H1 (cell line): ENCODE measurements at places on chromosomes 1 and 21.

- DNase-seq, result no peak
These were observed 2.3 kb upstream of the GADD45A start for GRCh38 chr1:67682659-67683197.

- no peak for DNase-seq
These were observed 6.2 kb upstream of the C1orf74 start for GRCh38 chr1:209790286-209791193.

GRCh38 chr21:32360401-32360975 is 32.3 kb downstream of the URB1 start:
- no peak for DNase-seq

DNA sequence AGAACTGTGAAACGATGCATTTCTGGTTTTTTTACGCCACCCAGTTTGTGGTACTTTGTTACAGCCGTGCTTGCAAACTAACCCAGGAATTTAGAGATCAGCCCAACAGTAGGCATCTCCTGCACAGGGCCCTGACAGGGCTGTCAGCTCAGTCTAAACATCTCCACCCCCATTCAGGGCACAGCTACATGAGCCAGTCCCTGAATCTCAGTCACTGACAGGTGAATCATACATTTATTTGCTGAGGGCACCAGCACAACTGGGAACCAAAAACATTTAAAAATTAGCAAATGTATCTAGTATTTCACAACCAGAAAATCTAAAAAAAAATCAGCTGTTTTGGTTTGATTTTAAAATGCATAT is 30.7 kb downstream of the PRDX6 start:
- no peak for DNase-seq

GRCh38 chr21:34262469-34262845 is 101.3 kb upstream of the KCNE2 start:
- DNase-seq, result no peak

GRCh38 chr1:197837911-197838310 is 62.6 kb upstream of the DENND1B start:
- DNase-seq, result no peak

GRCh38 chr1:24362982-24363614 is 43.9 kb downstream of the GRHL3 start:
- DNase-seq, result no peak

DNA sequence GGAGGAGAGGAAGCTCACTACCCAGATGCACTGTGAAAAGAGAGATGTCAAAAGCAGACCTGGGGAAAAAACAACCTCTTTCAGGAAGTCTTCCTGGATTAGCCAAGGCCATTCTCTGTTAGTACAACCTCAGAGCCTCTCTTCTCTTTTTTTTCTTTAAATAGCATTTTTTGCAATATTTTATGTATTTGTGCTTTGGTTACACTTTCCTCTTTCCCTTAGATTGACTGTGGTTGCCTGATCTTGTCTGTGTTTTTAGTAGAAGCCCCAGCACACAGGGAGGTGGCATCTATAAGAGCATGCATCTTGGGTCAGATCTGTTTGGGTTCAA is 18.8 kb downstream of the SLC26A9 start:
- DNase-seq, result no peak

- no peak for DNase-seq
These were observed 100.6 kb downstream of the KCND3 start for GRCh38 chr1:111888740-111889376.

- no peak for DNase-seq
These were observed 3.2 kb downstream of the NR0B2 start for GRCh38 chr1:26910343-26911160.

DNA sequence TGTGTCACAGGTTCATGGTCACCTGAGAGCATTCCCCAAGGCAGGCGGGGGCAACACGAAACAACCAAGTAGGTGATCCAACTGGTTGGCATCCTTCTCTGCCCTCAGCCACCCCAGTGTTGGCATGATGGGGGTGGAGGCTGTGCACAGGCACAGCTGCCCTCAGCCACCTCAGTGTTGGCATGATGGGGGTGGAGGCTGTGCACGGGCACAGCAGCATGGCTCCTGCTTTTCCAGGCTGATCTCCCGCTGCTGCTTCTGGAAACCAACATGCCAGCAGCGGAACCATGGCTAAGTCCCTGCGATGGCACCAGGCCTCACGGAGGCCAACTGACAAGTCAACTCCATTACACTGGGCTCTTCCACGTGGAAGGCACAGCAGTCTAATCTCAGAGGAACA is 447.8 kb downstream of the PTPRU start:
- no peak for DNase-seq

- DNase-seq, result no peak
These were observed 3.4 kb upstream of the ETS2 start for GRCh38 chr21:38802050-38803026.

- DNase-seq, result no peak
These were observed 25.1 kb upstream of the APP start for GRCh38 chr21:26195708-26196107.

DNA sequence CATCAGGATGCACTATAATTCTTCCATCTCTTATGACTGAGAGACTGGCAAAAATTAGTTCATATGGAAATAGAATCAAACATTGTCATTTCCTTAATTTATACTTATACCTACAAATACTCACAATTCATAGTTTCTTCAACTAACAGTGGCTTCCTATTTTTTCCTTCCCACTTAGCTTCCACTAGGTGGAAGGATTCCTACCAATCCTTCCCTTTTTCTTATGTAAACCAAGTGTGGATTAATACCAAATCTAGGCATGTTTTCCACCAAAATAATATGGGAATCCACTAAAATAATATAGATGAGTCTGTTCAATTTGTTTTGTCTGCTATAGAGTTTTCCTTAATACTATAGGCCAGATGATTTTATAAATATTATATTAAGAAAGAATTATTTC is 1537.1 kb downstream of the PLA2G4A start:
- no peak for DNase-seq

GRCh38 chr1:7581754-7582459 is 189.2 kb upstream of the VAMP3 start:
- DNase-seq, result no peak

GRCh38 chr1:20974069-20974468 is 187.0 kb upstream of the HP1BP3 start:
- no peak for DNase-seq

- no peak for DNase-seq
These were observed 247.4 kb downstream of the PTBP2 start for GRCh38 chr1:96968983-96969382.

- no peak for DNase-seq
These were observed 248.9 kb downstream of the PLPP3 start for GRCh38 chr1:56330391-56331026.

DNA sequence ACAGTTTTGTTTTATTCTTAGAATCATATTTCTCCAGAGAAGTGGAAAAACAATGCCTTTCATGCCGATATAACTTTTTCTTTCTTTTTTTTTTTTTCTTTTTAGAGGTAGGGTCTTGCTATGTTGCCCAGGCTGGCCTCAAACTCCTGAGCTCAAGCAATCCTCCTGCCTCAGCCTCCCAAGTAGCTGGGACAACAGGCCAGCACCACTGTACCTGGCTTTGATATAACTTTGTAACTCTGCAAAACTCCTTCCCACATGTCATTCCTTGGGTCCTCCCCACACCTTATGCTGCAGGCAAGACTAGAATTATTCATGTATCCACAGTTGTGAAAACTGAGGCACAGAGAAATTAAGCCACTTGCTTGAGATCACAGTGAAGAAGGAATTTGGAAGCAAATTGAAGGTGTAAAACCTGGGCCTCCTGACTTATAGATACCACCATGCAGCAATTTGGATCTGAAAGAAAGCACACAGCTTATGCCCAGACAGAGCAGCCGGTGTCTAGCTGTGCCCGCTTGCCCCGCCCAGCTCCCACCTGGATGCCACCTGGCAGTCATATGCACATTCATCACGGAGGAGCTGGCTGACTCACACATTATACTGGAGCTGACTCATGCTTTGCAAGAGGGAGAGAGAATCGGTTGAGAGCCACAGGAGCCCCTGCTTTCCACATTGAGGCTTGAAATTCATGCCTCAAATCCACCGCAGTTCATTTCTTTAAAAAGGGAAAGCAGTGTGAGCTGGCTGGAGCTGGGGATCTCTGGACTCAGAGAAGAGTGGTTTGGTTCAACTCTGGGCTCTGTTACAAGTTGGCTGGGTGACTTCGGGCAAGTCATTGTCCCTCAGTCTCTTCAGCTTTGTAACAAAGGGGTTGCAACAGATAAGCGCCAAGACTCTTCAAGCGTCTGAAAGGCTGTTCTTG is 8.3 kb upstream of the SLC2A1 start:
- DNase-seq, result peak; percentile 70

- DNase-seq, result no peak
These were observed 1184.1 kb downstream of the AMY1C start for GRCh38 chr1:104933846-104934245.

GRCh38 chr21:39874206-39874605 is 7.0 kb downstream of the PCP4 start:
- DNase-seq, result no peak

GRCh38 chr1:50232336-50232735 is 123.6 kb downstream of the ELAVL4 start:
- DNase-seq, result no peak

GRCh38 chr1:193013005-193013404 is 46.2 kb downstream of the UCHL5 start:
- DNase-seq, result no peak

- no peak for DNase-seq
These were observed 15.7 kb downstream of the BLACAT1 start for GRCh38 chr1:205440121-205440475.

DNA sequence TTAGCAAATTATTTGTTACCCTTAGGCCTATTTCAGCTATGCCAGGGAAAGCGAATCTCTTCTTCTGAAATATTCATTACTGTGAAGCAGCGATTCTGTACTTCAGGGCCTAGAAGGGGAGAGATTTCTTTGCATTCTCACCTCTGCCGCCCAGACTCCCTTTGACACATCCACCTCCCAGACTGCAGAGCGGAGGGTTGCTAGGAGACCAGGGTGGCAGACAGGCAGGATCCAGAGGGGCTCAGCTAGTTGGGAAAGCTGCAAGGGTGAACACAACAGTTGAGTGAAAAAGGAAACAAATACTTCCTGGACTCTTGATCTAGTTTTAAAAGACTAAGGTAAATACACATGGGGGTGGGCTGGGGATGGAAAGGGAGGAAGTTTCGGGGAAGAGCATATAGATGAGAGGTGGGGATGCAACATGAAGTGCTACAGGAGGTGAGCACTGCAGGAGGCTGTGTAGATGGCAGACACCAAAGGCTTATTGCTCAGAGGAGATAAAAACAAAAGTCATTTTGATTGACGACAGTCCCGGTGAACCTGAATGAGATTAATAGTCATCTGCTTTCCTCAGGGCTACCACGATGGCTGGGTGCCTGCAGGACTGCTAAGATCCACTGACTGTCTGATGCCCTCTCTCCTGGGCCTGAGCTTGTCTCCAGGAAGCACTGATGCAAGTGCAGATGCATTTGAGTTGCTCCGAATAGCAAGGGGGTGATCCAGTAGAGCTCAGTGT is 26.4 kb upstream of the RAB3GAP2 start:
- DNase-seq, result no peak

GRCh38 chr21:36061445-36061844 is 1.1 kb upstream of the SETD4 start:
- DNase-seq, result no peak

GRCh38 chr1:11052839-11053757 is 6.1 kb upstream of the MASP2 start:
- DNase-seq, result peak; percentile 78

DNA sequence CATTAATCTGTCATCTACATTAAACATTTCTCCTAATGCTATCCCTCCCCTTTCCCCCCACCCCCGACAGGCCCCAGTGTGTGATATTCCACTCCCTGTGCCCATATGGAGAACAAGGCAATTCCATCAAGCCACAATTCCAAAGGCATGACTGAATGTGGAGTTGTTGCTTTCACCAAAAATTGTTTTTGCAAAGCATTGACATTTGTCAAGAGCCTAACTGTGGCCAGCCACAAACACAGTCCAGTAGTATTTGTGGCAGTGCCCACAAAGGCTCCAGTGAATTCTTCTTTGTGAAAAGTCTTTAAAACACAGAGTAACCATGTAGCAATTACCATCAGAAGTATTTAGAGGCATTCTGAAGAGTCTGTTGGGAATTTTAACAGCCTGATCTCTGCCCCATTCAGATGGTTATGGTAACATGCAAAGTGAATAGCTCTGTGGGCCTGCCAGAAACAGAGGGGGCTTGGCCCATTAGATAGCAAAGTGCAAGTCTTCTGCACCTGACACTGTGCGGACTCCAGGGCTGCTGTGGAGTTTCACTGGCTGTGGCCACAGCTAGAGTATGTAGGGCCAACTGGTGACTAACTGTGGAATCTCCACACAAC is 11.6 kb upstream of the LRRC53 start:
- DNase-seq, result no peak

DNA sequence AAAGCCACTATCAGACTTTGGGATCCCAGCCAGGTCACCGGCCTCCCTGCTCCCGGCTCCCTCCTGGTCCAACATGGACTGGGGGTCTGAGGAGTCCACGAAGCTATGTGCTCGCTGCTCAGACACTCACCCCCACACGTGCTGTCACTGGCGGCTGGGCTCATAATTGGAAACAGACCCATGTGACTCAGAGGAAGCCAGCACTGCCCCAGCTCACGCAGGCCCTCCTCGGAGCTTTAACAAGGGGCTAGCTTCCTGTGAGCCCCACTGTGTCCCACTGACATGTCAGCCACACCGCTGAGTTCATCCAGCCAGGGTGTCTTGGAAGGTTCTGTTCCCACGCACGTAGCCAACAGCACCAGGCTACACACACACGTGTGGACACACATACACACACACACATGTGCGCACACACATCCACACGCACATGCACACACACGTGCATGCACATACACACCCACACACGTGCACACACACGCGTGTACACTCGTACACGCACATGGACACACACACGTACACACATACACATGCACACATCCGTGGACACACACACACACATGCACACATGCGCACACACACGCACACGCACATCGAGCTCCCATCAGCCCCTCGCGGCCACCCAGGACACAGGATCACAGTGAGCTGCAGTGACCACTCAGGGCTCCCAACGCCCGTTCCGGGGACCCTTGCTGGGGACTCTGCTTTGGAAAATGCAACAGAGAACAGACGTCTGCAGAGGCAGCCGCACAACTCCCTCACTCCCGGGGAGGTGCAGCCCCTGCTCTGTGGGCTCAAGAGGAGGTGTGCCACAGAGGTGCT is 18.4 kb upstream of the COL6A2 start:
- DNase-seq, result no peak

GRCh38 chr1:194045416-194045815 is 859.0 kb upstream of the B3GALT2 start:
- no peak for DNase-seq

DNA sequence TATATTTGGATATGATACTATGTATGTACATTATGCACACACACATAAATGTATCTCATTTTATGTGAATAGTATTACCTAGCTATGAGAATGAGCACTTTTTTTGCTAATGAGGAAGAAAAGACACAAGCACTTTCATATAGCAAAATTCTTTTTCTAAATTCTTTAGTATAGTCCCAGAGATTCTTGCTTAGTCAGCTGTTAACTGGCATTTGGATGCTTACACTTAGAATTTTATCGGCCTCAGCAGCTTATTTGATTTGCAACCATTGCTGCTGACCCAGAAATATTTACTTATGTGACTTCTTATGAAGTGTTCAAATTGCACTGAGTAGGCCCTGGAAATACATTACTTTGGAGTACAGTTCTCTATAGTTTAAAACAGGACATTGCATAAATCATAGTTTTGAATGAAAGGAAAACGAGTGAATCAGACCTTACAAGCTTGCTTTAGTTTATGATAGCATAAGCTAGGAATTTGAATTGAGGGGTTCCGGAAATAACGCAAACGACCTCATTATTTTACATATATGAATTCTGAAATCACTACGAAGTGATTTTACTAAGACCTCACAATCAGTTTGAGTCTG is 653.9 kb upstream of the NEGR1 start:
- DNase-seq, result no peak

GRCh38 chr1:234320549-234320948 is 52.7 kb upstream of the COA6 start:
- no peak for DNase-seq
